ENCODE measurements at places on chromosomes 7 and 10.

GRCh38 chr10:11237571-11237970 lies 219.9 kb downstream of the CELF2 start:
- DNase-seq = no peak

- DNase-seq = no peak
Observed at GRCh38 chr7:106053109-106053508, 59.0 kb downstream of the SYPL1 start.

DNA sequence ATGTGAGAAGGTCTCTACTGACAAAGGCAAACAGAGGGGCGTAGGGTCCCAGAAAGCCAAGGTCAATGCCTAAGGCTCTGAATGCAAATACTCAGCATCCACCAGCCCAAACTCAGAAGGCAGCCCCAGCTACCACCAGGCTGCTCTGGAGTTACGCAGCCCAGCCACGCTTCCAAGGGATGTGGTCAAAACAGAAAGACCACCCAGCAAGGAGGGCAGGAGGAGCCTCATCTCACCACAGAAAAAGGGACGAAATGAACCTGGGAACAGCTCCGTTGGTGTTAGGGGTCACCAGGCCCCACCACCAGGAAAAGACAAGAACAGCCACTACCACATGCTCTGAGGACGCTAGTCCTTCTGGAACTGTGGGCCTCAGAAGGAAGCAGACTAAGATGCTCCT lies 65.1 kb downstream of the CTBP2 start:
- DNase-seq = no peak

DNA sequence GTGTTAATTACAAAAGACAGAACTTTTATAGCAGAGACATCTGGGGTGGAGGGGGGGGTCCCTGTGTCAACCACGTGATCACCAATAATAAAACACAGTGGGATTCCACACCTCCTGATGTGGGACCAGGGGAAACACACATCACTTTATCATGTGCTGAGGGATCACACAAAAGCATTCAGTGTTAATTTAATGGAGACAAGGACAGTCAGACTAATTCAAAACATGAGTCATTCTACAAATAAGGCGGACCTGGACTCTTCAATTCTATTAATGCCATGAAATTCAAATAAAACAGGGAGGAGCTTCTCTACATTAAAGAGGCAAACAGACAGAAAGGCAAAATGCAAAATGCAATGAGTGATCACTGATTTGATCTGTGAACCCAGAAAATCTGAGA lies 67.3 kb upstream of the PFKP start:
- no peak for DNase-seq

- no peak for DNase-seq
Observed at GRCh38 chr7:148395990-148396716, 194.4 kb upstream of the C7orf33 start.

- DNase-seq = no peak
Observed at GRCh38 chr10:73816917-73817729, 5.7 kb upstream of the NDST2 start.

DNA sequence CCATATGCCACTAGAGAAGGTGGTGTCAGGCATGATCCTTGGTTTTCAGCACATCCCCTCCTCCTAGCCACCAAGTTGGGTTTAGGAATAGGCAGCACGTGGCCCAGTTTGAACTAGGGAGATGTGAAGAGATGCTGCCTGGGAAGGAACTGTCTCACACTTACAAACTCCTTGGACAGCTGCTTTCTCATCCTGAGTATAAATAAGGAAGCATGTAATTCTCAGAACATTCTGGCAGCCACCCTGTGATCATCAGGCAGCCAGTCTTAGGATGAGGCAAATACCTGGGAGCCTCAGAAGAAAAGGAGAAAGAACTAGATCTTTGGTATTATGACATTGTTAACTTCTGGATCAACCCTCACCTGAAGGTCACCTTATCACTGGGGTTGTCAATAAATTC lies 21.3 kb upstream of the XPNPEP1 start:
- DNase-seq = no peak

- DNase-seq = no peak
Observed at GRCh38 chr10:8060704-8061121, 6.2 kb downstream of the GATA3 start.

DNA sequence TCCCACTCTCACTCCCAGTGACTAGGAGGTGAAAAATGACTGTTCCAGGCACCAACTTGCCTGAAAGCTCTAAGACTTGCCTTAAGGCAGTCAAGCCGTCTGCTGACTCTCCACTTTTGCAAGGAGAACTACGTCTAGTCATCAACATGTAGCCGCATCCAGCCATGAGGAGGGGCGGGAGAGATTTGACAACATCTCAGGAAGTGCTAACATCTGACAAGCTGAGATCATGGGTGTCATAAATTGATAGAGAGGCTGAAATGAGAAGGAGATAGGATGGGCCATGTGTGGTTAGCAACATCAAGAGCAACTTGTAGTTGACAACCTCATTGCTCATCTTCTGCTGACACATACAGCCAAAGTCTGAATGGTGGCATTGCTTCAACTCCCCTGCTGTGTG lies 9.0 kb upstream of the TBXAS1 start:
- DNase-seq = no peak

DNA sequence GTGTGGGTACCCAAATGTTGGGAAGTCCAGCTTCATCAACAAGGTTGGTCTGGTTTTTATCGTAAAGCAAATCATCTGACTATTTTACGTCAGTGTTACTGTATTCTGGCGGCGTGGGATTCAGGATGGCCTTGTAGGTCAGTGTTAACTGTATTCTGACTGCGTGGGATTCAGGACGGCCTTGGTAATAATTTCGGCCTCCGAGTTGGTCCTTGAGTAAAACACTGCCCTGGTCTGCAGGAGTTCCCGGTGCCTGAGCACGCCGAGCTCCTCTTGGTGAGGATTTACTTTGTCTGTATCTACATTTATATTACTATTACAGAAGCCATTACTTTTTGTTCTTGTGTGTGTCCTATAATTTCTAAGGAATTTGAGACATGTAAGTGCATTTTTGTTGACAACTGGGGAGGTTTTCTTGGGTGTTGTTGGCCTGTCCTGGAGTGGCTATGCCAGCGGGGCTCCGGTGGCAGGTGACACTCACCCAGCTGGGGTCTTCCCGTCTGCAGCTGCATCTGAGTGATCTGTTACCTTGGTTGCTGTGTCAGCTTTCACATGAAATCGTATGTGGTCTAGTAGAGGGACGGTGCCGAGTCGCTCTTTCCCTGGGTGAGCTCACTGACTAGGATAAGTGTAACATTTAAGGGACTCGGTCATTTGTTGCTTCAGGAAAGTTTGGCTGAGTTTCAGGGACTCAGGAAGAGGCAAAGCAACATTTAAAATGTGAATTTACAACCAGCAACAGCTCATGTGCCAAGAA lies 9.2 kb downstream of the GTPBP4 start:
- DNase-seq = no peak

GRCh38 chr10:125795128-125795527 lies 19.5 kb upstream of the MMP21 start:
- no peak for DNase-seq

GRCh38 chr7:103073989-103074518 lies 542 bp downstream of the FBXL13 start:
- peak; percentile 6 for DNase-seq

GRCh38 chr10:132910901-132911785 lies 31.2 kb downstream of the CFAP46 start:
- DNase-seq = no peak

DNA sequence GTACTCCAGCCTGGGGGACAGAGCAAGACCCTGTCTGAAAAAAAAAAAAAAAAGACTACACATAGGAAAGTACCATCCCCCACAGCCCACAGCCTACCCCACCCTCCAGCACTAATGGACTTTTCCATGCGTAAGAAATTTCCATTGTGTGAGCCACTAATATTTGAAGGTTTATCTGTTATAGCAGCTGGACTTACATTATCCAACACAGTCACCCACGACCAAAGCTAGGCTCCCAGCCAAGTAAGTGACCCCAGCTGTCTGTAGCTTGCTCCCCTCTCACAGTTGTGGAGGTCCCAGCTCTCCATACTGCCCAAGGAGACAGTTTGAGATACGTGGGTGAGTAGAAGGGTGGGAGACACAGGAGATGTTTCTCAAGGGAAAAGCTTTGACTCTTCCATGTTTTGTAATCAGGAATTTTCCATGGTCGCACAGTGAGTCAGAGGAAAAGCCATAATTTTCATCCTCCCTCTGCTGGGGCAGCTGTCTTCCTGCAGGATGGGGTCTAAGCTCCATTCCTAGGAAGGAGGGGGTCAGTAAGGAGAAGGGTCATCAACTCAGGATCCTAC lies 57.4 kb downstream of the CAV1 start:
- no peak for DNase-seq
